ENCODE measurements at places on chromosomes 12 and 14. TPM values are rescaled to one million over a fixed set of nuclear protein-coding genes. Genes with fewer than 3 reads are reported as not detected.
A peak's percentile ranks its signal among the peaks of the same experiment; 100 is the strongest.

The MGP gene
- not detected for total RNA-seq

The COA8 gene
- total RNA-seq, result 33.8 TPM

- DNase-seq, result peak; percentile 39
- H3K27ac ChIP-seq, result no peak overlapping the region
- no peak overlapping the region for H3K4me3 ChIP-seq
- H3K36me3 ChIP-seq, result no peaks in the 10 kb centered on the region
- H3K27me3 ChIP-seq, result no peaks in the 10 kb centered on the region
These were observed 1488.5 kb upstream of the FLRT2 start for GRCh38 chr14:84041421-84041820.

The CLEC4C gene
- total RNA-seq, result not detected

GRCh38 chr14:44564908-44565307 is 57.8 kb upstream of the FSCB start:
- no peaks in the 10 kb centered on the region for H3K36me3 ChIP-seq
- no peaks in the 10 kb centered on the region for H3K27me3 ChIP-seq
- DNase-seq, result peak; percentile 18
- no peak overlapping the region for H3K27ac ChIP-seq
- H3K4me1 ChIP-seq, result no peaks in the 10 kb centered on the region

DNA sequence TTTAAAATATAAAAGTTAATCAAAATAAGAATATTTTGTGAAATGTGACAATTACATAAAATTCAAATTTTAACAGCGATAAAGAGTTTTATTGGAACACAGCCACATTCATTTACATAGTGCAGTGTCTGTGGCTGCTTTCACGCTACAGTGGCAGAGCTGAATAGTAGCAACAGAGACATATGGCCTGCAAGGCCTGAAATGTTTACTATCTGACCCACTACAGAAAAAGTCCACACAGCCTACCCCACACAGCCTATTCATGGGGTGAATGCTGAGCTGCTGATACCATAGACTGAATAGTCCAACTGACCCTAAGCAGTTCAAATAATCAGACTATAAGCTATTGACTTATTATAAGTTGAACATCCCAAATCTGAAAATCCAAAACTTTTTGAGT is 13.2 kb downstream of the GNS start:
- H3K36me3 ChIP-seq, result peaks cover 36% of the 10 kb centered on the region
- no peaks in the 10 kb centered on the region for H3K4me1 ChIP-seq
- H3K27ac ChIP-seq, result no peak overlapping the region
- DNase-seq, result no peak

GRCh38 chr12:86837246-86837645 is 581.1 kb upstream of the MGAT4C start:
- H3K4me1 ChIP-seq, result no peaks in the 10 kb centered on the region
- no peak overlapping the region for H3K27ac ChIP-seq
- H3K36me3 ChIP-seq, result no peaks in the 10 kb centered on the region
- H3K4me3 ChIP-seq, result no peak overlapping the region
- H3K27me3 ChIP-seq, result no peaks in the 10 kb centered on the region

GRCh38 chr14:60722357-60723115 is 1.6 kb downstream of the SIX4 start:
- peaks cover 18% of the 10 kb centered on the region for H3K36me3 ChIP-seq
- peak; percentile 90 for DNase-seq
- peaks cover 16% of the 10 kb centered on the region for H3K4me1 ChIP-seq
- H3K27me3 ChIP-seq, result no peaks in the 10 kb centered on the region
- peak overlapping the region; percentile 93 for H3K4me3 ChIP-seq

The PAPLN gene
- 4.2 TPM for total RNA-seq

- DNase-seq, result no peak
- peaks cover 11% of the 10 kb centered on the region for H3K36me3 ChIP-seq
- H3K4me1 ChIP-seq, result no peaks in the 10 kb centered on the region
- no peaks in the 10 kb centered on the region for H3K27me3 ChIP-seq
- no peak overlapping the region for H3K4me3 ChIP-seq
- no peak overlapping the region for H3K27ac ChIP-seq
These were observed 1.7 kb downstream of the AVIL start for GRCh38 chr12:57816855-57817151.

The SLC25A47 gene
- not detected for total RNA-seq

DNA sequence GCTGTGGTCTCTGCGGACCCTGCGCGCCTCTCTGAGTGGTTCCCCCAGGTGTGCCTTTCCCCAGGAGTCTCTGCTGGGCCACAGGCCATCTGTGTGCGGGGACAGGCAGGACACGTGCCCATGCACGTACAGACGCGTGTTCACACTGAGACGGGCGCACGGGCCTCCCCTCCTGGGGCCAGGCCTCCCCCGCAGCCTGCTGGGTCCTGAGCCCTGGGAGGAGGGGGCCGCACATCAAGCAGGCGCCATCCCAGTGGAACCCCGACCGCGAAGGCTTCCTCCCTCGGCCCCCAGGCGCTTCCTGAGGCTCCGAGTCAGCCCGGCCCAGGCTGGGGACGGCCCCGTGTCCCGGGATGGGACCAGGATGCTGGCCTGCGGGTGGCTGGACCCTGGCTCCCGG is 39.7 kb downstream of the LRCOL1 start:
- no peaks in the 10 kb centered on the region for H3K4me1 ChIP-seq
- peaks cover 10% of the 10 kb centered on the region for H3K36me3 ChIP-seq
- no peak overlapping the region for H3K4me3 ChIP-seq

DNA sequence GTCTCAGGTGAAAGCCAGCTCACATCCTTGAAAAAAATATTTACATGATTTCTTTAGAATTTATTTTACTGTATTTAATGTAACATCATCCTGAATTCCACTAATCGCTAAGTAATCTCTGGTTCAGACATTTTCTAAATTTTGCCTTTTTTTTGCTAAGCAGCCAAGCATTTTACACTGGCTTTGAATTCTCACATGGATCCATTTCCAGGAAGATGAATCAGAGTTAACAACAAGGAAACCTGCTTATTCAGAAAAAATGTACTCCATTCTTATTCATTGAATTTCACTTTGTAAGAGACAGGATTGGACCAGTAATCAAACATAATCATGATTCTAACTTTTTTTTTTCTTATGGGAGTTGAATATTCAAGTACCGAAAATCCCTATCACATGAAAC is 1785.1 kb upstream of the FLRT2 start:
- DNase-seq, result no peak
- no peak overlapping the region for H3K4me3 ChIP-seq
- H3K36me3 ChIP-seq, result no peaks in the 10 kb centered on the region
- H3K4me1 ChIP-seq, result no peaks in the 10 kb centered on the region
- no peak overlapping the region for H3K27ac ChIP-seq
- no peaks in the 10 kb centered on the region for H3K27me3 ChIP-seq

- H3K27ac ChIP-seq, result no peak overlapping the region
- no peak for DNase-seq
- H3K4me3 ChIP-seq, result no peak overlapping the region
- H3K36me3 ChIP-seq, result no peaks in the 10 kb centered on the region
- no peaks in the 10 kb centered on the region for H3K27me3 ChIP-seq
- peaks cover 9% of the 10 kb centered on the region for H3K4me1 ChIP-seq
These were observed 151.4 kb upstream of the SSTR1 start for GRCh38 chr14:38056270-38056669.

DNA sequence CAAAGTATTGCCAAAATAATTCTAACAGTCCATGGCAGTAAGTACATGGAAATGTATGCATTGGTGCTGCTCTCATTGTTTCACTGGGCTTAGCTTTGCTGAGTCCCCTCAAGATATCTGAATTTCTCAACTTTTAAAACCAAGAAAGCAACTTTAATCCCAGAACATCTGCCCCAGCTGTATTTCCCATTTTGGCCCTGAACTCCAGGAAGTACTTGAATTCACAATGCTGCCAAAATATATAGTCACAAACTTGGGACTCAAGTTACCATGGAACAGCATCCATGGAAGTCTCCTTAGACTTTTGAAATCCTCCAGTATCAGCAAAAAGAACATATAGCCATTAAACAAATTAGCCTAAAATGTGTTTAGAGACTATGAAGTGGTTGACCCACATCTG is 78.5 kb upstream of the FLRT2 start:
- no peaks in the 10 kb centered on the region for H3K27me3 ChIP-seq
- no peaks in the 10 kb centered on the region for H3K36me3 ChIP-seq
- DNase-seq, result no peak
- H3K4me1 ChIP-seq, result no peaks in the 10 kb centered on the region

- no peaks in the 10 kb centered on the region for H3K27me3 ChIP-seq
- H3K27ac ChIP-seq, result no peak overlapping the region
- DNase-seq, result no peak
- H3K36me3 ChIP-seq, result no peaks in the 10 kb centered on the region
- peaks cover 8% of the 10 kb centered on the region for H3K4me1 ChIP-seq
- no peak overlapping the region for H3K4me3 ChIP-seq
These were observed 25.3 kb downstream of the PPFIBP1 start for GRCh38 chr12:27549236-27549800.

The INHBE gene
- total RNA-seq, result 0.25 TPM

DNA sequence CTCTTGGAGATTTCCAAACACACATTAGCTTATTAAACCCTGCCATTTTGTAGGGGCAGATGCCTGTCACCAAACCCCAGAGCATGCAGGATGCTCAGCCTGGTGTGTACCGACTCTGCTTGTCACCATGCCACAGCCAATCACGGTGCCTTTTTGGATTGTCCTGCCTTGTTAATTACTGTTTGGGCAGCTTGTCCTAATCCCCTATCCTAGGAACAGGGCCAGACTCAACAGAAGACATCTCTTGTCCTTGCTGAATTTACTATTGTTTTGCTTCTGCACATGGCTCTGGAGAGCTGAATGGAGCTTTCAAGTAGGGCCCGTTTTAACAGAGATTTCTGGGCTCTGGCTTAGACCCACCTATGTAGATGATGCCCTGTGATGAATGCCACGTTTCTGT is 388.5 kb downstream of the AACS start:
- no peak for DNase-seq
- no peaks in the 10 kb centered on the region for H3K4me1 ChIP-seq
- H3K27me3 ChIP-seq, result no peaks in the 10 kb centered on the region
- no peak overlapping the region for H3K27ac ChIP-seq
- no peak overlapping the region for H3K4me3 ChIP-seq
- H3K36me3 ChIP-seq, result no peaks in the 10 kb centered on the region

GRCh38 chr12:124388679-124389137 is 93.8 kb downstream of the RFLNA start:
- DNase-seq, result peak; percentile 84
- H3K27me3 ChIP-seq, result no peaks in the 10 kb centered on the region
- H3K4me3 ChIP-seq, result peak overlapping the region; percentile 9
- peak overlapping the region; percentile 11 for H3K27ac ChIP-seq
- H3K36me3 ChIP-seq, result peaks cover 9% of the 10 kb centered on the region

GRCh38 chr14:90193925-90194324 is 62.4 kb upstream of the PSMC1 start:
- H3K27ac ChIP-seq, result no peak overlapping the region
- H3K4me3 ChIP-seq, result no peak overlapping the region
- DNase-seq, result no peak
- H3K4me1 ChIP-seq, result no peaks in the 10 kb centered on the region
- no peaks in the 10 kb centered on the region for H3K27me3 ChIP-seq
- H3K36me3 ChIP-seq, result no peaks in the 10 kb centered on the region

DNA sequence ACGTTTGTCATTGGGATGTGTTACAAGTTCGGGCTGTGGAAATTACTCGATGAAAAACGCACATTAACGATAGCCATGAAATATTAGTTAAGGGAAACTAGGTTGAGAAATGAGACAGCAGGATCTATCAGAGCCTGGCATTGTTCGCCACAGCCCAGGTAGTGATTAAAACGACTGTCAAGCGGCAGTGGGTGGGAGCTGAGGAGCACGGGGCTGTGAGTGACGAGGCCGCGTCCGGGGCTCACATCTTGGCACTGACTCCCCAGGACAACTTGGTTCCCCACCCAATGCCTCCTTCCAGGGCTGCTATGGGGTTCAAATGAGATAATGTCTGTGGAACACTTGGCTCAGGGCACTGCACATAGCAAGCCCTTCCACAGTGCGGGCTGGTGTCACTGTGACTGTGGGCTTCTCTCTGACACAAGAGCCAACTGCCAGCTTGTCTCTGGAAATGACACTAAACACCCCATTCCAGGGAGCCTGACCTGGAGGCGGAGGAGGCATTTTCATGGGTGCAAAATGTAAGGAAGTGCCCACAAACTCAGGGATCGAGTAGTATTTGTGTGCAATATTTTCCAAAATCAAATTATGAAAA is 19.3 kb downstream of the MMAB start:
- no peak overlapping the region for H3K27ac ChIP-seq
- no peaks in the 10 kb centered on the region for H3K36me3 ChIP-seq
- H3K4me3 ChIP-seq, result no peak overlapping the region
- DNase-seq, result no peak

The PMCH gene
- not detected for total RNA-seq

GRCh38 chr12:59396519-59396918 is 199.3 kb upstream of the SLC16A7 start:
- peaks cover 11% of the 10 kb centered on the region for H3K4me1 ChIP-seq
- H3K27ac ChIP-seq, result no peak overlapping the region
- no peak for DNase-seq
- H3K27me3 ChIP-seq, result no peaks in the 10 kb centered on the region
- no peaks in the 10 kb centered on the region for H3K36me3 ChIP-seq
- H3K4me3 ChIP-seq, result no peak overlapping the region

GRCh38 chr12:103903993-103904392 is 26.2 kb upstream of the HSP90B1 start:
- DNase-seq, result no peak
- H3K4me1 ChIP-seq, result no peaks in the 10 kb centered on the region
- H3K4me3 ChIP-seq, result no peak overlapping the region

- peak; percentile 40 for DNase-seq
- H3K4me3 ChIP-seq, result no peak overlapping the region
- H3K27ac ChIP-seq, result peak overlapping the region; percentile 5
- peaks cover 35% of the 10 kb centered on the region for H3K36me3 ChIP-seq
- peaks cover 6% of the 10 kb centered on the region for H3K4me1 ChIP-seq
These were observed 12.3 kb downstream of the GPX2 start for GRCh38 chr14:64930085-64930843.

The LTBP2 gene
- total RNA-seq, result 4.4 TPM

- H3K4me1 ChIP-seq, result peaks cover 3% of the 10 kb centered on the region
- DNase-seq, result no peak
- no peak overlapping the region for H3K4me3 ChIP-seq
- H3K27ac ChIP-seq, result no peak overlapping the region
These were observed 35.2 kb downstream of the NTN4 start for GRCh38 chr12:95755261-95755865.

The KCNH5 gene
- total RNA-seq, result 0.06 TPM

DNA sequence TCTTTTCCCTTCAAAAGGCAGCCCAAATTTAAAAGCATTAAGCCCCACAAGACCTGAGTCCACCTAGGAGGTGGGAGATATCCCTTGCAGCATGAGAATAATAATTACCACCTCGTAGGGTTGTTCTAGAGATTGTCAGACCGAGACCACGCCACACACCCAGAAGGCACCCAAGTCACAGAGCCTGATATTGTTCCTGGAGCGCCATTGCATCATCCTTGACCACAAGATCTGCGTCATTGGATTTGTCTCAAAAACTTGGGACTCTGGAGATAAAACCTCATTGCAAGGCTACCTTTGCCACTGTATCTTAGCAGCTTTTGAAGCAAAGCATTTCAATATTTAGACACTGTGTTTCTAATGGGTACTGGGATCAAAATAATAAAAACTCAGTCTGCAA is 29.4 kb upstream of the PPP2R5C start:
- H3K27me3 ChIP-seq, result no peaks in the 10 kb centered on the region
- no peak for DNase-seq
- H3K27ac ChIP-seq, result no peak overlapping the region
- no peaks in the 10 kb centered on the region for H3K4me1 ChIP-seq

The RCOR1 gene
- total RNA-seq, result 11.8 TPM

The TAS2R42 gene
- not detected for total RNA-seq
